Stimulated activated CD8-positive, alpha-beta memory T cell treated with anti-CD3 and anti-CD28 coated beads, Interleukin-7, amount 100 ng/mL, for 1 hour (primary cell): ENCODE measurements at places on chromosomes 6 and 20.

- no peak for DNase-seq
Measured at GRCh38 chr6:163643866-163644265, 229.3 kb downstream of the QKI start.

GRCh38 chr6:52759085-52759484 lies 4.2 kb downstream of the GSTA2 start:
- DNase-seq = no peak

DNA sequence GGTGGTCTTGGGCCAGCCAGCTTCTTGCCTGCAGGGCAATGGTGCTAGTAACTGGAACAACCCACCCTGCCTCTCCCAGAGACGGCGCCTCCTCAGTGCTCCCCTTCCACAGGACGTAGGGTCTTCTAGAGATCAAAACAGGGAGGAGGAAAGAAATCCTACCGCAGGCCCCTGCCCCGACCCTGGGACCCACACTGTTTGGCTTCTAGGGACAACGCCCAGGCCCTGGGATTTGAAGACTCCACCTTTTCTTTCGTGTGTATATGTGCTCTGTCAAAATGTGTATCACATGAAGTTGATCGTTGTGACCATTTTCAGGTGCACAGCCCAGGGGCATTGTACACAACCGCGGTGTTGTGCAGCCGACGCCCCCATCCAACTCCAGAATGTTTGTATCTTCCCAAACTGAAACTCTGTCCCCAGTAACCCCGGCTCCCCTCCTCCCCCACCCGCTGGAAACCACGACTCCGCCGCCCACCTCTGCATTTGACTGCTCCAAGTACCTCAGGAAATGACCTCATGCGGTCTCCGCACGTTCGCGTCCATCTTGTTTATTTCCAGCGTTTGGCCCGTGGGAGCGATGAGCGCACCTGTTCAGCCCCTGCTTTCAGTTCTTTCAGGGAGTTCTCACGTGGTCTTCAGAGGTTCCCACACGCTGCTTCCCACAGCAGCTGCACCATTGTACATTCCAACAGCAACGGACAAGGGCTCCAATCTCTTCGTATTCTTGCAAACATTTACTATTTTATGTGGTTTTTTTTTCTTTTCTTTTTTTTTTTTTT lies 3.4 kb upstream of the BHLHE23 start:
- peak; percentile 40 for DNase-seq

GRCh38 chr6:38138374-38138773 lies 318.8 kb downstream of the ZFAND3 start:
- DNase-seq = no peak

- DNase-seq = no peak
Measured at GRCh38 chr6:7241709-7242645, 71.0 kb downstream of the SSR1 start.

DNA sequence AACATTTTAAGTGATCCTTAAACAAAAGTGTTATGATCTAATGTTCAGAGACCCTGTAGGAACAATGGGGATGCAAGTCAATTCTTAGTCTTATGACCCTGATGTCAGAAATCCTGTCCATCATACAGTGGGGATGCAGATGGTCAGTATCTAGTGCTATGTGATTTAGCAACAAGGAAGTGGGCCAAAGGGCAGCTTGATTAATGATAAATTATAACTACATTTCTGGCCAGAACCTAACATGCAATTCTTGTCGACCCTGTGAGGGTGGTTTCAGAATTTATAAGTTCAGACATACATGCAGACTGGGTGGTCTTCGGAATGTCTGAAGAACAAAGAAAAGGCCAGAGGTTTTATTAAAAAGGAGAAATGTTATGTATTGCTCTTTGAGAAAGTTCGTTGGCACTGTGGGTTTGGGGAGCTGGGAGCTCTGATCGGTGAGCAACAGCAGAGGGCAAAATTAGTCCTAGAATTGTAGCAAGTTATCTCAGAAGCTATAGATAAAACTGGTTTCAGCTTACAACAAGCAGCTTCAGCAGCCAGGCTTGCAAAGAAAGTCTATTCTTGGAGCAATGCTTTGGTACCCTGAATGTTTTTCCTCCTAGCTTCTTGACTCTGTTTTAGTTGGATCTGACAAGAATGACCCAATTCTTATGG lies 50.8 kb downstream of the RPF2 start:
- no peak for DNase-seq

GRCh38 chr6:11732036-11732631 lies 46.5 kb downstream of the ADTRP start:
- no peak for DNase-seq

- no peak for DNase-seq
Measured at GRCh38 chr6:132683543-132683942, 24.6 kb upstream of the TAAR1 start.

DNA sequence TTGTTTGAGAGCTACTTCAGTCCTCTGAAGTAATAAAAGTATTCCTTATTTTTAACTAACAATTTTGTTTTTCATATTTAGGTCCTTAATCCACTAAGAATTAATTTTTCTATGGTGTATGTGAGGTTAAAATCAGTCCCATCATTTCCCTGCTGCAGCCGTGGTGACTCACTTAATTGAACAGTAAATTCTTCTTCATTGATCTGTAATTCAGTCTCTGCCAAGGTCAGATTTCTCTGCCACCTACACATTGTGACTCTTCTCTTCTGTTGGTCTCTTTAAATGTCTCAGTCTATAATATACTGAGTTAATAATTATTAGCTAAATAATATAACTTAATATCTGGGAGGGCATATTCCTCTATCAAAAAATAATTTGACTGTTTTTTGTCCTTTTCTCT lies 262.3 kb downstream of the UTRN start:
- DNase-seq = no peak

DNA sequence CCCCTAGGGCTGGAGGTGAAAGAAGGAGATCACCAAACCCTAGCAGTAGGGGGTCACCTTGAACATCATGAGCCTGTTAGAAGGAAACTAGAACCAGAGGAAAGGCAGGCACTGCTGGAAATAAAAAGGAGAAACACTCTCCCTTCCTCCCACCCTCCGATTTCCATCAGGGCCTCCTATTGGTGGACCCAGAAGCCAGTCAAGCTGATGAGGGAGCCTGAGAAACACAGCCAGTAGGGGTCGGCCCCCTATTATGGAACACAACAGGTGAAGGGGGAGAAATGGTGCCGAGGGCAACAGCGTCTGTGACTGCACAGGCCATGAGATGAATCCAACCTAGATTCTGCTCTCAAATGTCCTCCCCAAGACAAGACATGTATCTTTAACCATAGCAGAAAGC lies 156.1 kb upstream of the LRFN2 start:
- DNase-seq = no peak

- no peak for DNase-seq
Measured at GRCh38 chr6:42923666-42924065, 5.6 kb upstream of the CNPY3 start.

GRCh38 chr20:35171753-35172433 lies at the start of gene PROCR:
TSS of gene PROCR (plus strand) at chr20:35172072. CDS start at chr20:35172155, 83 bp downstream.
- DNase-seq = no peak

- DNase-seq = no peak
Measured at GRCh38 chr6:55941702-55942101, 66.3 kb upstream of the BMP5 start.

DNA sequence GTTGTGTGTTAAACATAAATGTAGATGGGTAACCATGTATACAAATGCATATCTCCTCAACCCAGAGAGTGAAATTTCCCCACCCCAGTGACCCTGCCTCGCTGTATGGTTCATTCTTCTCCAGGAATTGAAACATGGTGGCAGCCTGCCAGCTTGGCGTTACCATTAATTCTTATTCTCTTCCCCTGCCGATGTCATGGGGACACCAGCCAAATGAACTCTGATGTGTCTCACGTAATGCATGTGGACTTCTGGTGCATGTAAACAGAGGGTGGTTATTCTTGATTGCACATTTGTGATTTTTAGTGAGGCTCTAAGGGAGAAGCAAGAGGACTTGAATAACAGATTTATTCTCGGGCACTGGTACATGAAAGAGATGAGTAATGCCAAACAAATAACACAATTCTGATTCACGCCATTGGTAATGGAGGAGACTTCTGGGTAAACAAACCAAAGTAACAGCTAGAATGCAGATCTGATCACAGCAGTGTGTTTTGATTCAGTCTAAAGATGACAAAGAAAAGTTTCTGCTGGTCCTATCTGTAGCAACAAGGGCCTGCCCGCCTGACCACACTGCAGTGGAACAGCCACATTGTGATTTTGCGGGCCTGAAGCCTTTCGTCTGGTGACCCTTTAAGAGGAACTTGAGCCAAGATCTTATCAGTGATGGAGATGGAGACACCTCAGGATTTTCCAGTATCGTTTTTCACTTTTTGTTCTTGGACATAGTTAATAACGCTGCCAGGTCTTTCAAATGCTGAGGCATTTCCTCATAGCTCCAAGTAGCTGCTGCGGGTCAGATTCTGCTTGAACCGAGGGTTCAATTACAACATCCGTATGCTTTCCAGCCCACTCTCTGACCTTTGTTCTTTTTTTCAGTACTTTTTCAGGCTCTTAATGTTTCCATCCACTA lies 171.8 kb upstream of the AKAP12 start:
- DNase-seq = no peak

- DNase-seq = no peak
Measured at GRCh38 chr20:37090407-37090806, 5.4 kb downstream of the RBL1 start.

- no peak for DNase-seq
Measured at GRCh38 chr20:24488800-24489175, 19.4 kb downstream of the SYNDIG1 start.

DNA sequence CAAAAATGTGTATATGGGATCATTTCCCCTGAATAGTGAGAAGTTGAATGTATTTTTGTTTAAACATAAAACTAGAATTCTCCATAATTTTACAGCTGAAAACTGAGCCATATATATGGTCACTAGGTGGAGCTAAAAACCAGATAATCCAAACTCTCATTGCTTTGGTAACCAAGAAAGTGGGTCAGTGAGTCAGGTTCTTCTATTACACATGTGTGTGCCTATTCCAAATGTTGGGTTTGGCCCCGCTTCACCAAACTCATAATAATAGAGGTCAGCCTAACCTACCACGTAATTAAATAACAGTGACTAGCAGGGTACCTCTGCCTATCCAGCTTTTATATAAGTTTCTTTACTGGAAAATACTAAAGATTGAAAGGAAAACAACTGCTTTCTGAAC lies 19.3 kb upstream of the RNGTT start:
- DNase-seq = no peak

DNA sequence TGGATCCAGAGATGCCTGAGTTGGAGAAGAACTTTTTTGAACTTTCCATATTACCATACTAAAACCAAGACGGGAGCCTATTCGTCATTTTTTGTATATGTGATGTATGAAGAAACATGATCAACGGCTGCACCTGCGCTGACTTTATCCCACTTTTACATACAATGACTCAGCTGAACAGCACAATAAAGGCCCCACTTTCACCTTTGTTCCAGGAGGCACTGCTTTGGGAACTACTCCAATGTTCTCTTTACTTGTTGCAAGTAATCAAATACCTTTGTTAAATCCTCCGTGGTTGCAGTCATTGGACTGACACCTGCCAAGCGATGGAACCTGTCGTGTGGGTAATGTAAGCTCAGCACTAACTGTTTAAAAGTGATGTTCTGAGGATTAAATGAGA lies 17.3 kb upstream of the BTN3A2 start:
- no peak for DNase-seq

GRCh38 chr6:69090132-69090531 lies 455.1 kb downstream of the ADGRB3 start:
- DNase-seq = no peak
